ENCODE measurements at places on chromosomes 3 and 15. TPM values are rescaled to one million over a fixed set of nuclear protein-coding genes. Genes with fewer than 3 reads are reported as not detected.

The NR1I2 gene
- not detected for total RNA-seq

The LRTM1 gene
- total RNA-seq: not detected

The CCR9 gene
- 0.31 TPM for total RNA-seq

The PGBD4 gene
- 1.9 TPM for total RNA-seq

The EPHA6 gene
- total RNA-seq: 0.98 TPM

The SIDT1 gene
- total RNA-seq: 4.5 TPM

The SI gene
- total RNA-seq: not detected

The RHCG gene
- not detected for total RNA-seq

DNA sequence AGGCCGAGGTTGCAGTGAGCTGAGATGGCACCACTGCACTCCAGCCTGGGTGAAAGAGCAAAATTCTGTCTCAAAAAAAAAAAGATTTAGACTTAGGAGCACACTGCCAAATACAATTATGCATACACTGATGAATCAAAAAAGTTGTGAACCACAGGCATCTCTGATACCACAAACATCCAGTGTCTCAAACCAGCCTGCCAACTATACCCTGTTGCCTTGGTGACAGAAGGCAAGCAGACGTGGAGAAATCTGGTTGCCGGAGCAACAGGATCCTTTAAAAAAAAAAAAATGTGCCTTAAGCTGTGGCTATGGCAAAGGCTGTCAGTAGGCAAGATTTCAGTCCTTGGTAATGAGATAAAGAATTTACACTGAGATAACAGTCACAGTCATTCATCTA, 202.3 kb downstream of the NEK10 start:
- no peak for DNase-seq

DNA sequence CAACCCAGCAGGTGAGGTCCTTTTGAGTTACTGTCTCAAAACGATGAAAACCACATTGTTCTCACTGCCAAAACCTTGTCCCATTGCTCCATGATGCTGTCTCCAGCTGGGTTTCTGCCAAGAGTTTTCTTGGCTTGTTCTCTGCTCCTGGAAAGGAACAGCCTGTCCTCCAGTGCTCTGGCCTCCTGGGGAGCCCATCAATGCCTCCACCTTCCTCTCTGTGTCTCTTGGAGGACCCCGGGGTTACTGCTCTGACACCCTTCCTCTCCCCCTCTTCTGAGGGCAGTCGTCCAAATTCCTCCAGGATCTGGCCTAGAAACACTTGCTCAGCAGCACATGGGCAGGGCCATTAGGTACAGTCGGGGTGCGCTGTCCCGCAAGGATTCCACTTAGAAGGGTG, 63.9 kb upstream of the RGMA start:
- DNase-seq: peak; percentile 80

DNA sequence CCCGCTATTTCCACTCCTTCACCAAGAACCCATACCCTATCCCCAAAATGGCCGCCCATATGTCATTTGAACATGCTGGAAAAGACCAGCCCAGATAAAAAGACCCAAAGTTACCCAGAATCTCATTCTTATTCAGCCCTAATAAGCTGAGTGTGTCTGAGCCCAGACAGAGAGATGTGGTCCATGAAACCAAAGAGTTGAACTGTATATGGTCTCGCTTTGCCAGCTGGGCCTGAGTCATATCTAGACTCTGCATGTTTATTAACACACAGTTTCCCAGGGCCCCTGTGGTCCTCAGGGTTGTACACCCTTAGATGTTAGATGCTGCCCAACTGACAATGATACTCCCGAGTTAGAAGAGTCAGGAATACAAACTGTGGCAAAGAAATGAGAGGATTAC, 201.9 kb upstream of the STRIT1 start:
- DNase-seq: no peak

DNA sequence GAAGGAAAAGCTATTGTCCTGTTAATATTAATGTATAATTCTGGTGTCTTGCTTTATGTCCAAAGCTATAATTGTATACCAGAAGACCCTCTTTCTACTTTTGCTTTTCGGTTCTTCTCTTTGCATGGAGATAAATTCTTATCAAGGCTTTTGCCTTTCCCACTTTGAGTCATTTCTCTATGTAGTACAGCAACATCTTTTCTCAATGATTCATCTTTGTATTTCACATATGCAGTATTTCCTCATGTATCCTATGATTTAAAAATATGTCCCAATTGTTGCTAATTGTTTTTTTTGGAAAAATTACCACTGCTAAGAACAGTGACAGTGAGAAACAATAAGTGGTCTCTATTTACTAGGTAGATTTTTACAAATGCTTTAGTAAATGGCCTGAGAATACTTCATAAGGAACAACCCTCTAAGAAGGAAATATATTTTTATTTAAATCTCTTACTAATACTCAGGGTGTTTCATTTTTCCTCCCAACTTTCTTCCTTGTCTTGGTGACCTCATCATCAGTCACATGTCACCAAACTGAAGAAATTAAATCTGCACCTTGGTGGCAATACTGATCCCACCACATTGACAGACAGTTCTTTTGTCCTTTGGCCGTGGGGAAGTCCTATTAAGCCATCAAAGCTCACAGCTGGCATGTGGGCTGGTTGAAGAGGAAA, 290.6 kb downstream of the SATB1 start:
- no peak for DNase-seq

GRCh38 chr3:136817448-136817847, 1.5 kb upstream of the SLC35G2 start:
- DNase-seq: no peak

- no peak for DNase-seq
These were observed 266.7 kb downstream of the CNTN3 start for GRCh38 chr3:74347563-74348268.

GRCh38 chr15:70932397-70932796, 39.8 kb downstream of the LRRC49 start:
- DNase-seq: no peak

- DNase-seq: no peak
These were observed 6.2 kb downstream of the SEMA5B start for GRCh38 chr3:123021388-123021787.

DNA sequence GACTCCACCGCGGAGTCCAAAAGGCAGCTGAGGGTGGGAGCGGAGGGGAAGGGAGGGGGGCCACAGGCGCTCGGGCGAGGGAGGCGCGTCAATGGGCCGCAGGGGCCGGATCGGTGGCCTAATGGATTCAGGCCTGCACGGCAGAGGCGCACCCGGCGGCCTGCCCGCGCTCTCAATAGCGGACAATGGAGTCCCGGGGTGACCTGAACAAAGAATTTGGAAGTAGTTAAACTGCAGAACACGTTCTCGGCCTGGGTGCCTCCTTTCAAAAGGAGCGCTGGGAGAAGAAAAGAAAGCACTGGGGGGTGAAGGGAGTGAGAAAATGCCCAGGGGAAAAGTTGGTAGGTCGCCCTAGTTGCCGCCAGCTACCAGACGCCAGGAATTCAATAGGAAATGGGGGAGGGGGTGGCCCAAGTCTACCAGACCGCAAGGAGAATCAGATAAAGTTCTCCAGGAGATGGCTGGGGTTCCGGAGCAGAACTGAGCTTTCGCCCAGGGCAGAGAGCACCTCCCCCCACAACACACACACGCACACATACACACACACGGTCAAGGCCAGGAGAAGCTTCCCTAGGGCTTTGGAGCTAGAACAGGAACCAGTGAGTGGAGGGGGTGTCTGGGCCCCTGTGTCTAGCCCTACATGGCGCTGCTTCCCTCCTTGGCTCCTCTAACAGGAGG, 25.8 kb upstream of the POLG start:
- DNase-seq: no peak

GRCh38 chr15:51121631-51122225, 27.0 kb upstream of the TNFAIP8L3 start:
- DNase-seq: no peak

GRCh38 chr15:94086341-94086740, 145.0 kb upstream of the MCTP2 start:
- DNase-seq: no peak

DNA sequence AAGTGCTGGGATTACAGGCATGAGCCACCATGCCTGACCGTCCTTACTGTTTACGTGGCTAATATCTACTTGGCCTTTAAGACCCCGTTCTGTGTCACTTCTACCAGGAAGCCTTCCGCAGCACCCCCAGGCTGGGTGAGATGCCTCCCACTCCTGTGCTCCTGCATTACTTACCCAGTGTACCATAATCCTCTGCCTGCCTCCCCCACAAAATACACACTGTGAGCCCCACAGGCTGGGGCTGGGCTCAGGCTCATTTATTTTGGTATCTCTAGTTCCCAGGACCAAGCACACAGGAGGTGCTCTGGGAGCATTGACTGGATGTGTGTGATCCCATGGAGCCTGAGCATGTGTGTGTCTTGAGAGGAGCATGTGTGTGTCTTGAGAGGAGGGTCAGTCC, 14.9 kb downstream of the MRAS start:
- no peak for DNase-seq

- DNase-seq: no peak
These were observed 30.1 kb downstream of the POPDC2 start for GRCh38 chr3:119630128-119630879.

- no peak for DNase-seq
These were observed 147.5 kb downstream of the CTNNB1 start for GRCh38 chr3:41346698-41347270.

DNA sequence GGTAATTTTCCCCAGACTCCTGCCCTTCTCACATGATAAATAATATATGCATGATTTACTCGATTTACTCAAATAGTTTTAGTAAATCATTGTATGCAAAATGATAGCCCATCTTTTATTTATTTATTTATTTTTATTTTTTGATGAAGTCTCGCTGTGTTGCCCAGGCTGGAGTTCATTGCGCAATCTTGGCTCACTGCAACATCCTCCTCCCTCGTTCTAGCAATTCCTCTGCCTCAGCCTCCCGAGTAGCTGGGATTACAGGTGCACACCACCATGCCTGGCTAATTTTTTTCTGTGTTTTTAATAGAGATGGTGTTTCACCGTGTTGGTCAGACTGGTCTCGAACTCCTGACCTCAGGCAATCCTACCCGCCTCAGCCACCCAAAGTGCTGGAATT, 343.8 kb upstream of the PLSCR5 start:
- DNase-seq: no peak

DNA sequence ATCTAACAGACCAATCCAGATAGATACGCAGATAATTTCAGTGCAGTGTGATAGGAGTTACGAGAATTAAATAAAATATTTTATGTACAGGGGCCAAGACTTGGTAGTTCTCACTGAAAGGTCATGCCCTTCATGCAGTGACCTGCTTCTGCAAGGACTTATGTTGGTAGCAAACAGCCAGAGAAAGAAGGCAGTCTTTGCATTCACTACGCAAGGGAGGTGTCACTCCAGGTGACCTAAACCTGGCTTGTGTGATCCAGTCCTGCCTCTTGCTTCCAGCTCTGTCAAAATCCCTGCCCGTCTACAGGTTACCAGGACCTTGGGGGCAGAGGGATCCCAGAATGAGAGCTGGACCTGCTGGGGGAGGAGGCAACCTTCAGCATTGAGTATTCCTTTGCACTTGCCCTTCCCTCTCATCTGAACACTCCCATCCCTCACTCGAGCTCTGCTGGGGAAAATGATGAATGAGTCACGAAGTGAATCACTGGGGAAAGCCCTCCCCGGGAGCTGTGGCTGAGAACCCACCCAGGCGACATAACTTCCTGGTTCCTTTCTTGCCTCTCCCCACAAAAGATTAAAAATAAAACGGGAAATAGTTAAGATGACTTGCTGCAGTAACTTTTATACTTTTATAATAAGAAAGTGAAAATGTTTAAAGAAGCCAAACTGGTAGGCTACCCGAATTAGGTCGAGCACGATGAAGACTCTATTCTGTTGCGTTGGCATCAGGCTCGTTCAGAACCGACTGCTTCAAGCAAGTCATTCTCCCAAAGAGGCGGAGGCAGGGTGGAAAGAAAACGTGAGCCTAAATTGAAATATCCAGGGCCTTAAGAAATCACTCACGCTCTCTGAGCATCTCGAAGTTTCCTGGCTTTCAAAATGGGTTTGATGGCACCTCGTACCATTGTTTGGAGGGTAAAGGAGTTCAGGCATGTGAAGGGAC, 216.1 kb downstream of the SLCO3A1 start:
- no peak for DNase-seq

- DNase-seq: no peak
These were observed 511.0 kb upstream of the ALCAM start for GRCh38 chr3:104855702-104856101.

GRCh38 chr3:176274161-176274560, 923.1 kb downstream of the TBL1XR1 start:
- DNase-seq: no peak

GRCh38 chr3:119582178-119582577, 2.9 kb downstream of the ADPRH start:
- no peak for DNase-seq

DNA sequence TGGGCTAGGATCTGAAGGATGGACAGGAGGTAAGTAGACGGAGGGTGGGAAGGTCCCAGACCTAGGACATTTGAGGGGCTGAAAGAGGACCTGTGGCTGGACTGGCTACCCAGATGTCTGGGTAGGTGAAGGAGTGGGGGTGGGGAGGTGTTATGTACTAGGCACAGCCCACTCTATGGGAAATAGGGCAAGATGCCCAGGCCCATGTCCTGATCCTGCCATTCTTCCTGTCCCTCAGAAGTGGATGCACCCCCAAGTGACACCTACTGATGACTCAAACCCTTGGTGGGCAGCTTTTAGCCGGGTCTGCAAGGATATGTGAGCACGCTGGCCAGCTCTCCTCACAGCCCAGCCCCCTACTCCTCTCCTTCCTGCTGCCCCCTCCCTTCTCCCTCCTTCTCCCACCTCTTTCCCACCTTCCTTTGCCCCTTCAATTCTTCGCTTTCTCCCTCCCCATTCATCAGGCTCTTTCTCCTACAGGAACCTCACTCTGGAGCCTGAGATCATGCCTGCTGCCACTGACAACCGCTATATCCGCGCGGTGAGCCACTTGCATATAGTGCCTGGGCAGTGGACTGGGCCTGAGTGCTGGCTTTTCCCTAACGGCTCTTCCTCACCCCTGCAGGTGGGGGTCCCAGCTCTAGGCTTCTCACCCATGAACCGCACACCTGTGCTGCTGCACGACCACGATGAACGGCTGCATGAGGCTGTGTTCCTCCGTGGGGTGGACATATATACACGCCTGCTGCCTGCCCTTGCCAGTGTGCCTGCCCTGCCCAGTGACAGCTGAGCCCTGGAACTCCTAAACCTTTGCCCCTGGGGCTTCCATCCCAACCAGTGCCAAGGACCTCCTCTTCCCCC, 5.2 kb downstream of the ACY1 start:
- no peak for DNase-seq

DNA sequence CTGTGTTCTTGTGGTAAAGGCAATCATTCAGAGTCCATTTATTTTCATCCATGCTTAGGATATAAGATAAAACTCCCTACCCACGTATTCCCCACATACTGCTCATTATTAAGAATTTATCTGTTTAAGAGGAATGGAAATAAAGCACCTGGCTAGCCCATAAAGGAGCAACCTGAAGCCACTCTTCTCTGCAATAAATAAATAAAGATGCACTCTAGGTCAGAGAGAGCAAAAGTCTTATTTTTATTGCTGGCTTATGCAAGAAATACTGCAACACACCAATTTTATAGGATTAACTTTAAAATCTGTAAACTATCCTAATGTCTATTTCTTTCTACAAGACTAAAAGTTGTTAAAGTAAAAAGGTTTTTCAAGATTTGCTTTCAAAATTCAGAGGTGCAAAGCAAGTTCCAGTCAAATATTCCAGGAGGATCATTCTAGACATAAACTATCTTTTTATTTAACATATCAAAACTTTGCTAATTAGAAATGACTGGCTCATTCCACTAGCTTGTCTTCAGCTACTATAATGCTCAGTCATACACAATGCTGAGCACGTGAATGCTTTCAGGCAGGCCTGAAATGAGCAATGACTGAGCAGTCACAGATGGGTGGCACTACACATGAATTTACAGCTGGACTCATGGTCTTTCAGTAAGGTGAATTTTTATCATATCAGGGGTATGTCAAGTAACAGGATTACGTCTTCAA, 7.1 kb downstream of the TJP1 start:
- DNase-seq: no peak
